ENCODE measurements at places on chromosomes 12 and 14. TPM values are rescaled to one million over a fixed set of nuclear protein-coding genes. Genes with fewer than 3 reads are reported as not detected.

GRCh38 chr12:81253360-81253759 is 175.5 kb downstream of the ACSS3 start:
- H3K27ac ChIP-seq: no peak overlapping the region
- no peaks in the 10 kb centered on the region for H3K36me3 ChIP-seq

- no peak overlapping the region for H3K4me3 ChIP-seq
- no peak overlapping the region for H3K27ac ChIP-seq
- no peaks in the 10 kb centered on the region for H3K27me3 ChIP-seq
- no peaks in the 10 kb centered on the region for H3K4me1 ChIP-seq
These were observed 124.9 kb upstream of the MED13L start for GRCh38 chr12:116402163-116402939.

CLEC6A gene
- total RNA-seq: not detected

OVCH1 gene
- not detected for total RNA-seq

SPTSSA gene
- total RNA-seq: 8.9 TPM

- H3K4me3 ChIP-seq: no peak overlapping the region
- no peak overlapping the region for H3K27ac ChIP-seq
- H3K36me3 ChIP-seq: no peaks in the 10 kb centered on the region
- DNase-seq: peak; percentile 78
These were observed 26.8 kb downstream of the TMEM63C start for GRCh38 chr14:77208291-77208978.

GARIN6 gene
- not detected for total RNA-seq

ARMH4 gene
- not detected for total RNA-seq

DNA sequence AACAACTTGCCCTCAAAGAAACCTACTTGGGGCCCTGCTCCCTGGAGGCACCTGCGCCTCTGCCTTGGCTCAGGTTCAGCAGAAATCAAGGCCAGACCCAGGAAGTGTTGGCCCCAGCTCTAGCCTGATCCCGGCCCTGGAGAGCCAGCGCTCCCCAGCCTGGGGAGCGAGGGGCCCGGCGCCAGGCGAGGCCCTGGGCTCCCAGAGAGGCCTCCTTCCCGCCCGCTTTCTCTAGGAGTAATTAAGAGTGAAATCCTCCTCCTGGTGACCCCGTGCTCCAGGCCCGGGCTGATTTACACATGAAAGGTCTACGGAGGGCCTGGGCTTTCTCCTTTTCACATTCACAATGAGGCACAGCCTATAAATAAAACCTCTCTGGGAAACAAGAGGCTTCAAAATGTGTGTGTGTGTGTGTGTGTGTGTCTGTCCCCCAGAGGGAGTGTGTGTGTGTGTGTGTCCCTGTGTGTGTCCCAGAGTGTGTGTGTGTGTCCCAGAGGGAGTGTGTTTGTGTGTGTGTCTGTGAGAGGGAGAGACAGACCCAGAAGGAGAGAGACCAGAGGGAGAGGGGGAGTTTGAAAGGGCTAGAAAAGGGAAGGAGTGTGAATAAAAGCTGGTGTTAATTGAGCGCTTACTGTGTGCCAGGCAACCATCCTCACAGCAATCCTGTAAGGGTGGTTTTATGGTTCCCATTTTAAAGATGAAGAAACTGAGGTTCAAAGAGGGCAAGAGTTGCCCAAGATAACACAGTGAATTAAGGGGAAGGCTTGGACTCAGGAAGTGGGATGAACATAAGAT is 23.8 kb upstream of the COX6A1 start:
- H3K4me1 ChIP-seq: no peaks in the 10 kb centered on the region
- no peak overlapping the region for H3K27ac ChIP-seq
- peaks cover 2% of the 10 kb centered on the region for H3K27me3 ChIP-seq
- H3K4me3 ChIP-seq: no peak overlapping the region

DNA sequence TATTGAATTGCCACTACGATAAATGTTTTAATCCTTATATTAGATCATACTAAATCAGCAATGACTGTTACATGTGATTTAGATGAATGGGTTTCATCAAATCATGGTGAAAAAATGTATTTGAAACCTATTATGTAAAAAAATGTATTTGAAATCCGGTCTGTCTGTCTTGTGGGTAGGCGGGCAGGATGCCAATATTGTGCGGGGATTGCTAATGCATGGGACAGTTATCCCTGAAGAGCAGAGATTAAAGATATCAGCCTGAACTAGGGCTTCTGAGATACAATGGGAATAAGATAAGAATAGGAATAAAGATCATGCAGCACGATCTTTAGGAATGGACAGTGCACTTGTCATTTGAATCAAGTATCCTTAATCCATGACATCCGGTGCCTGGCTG is 134.0 kb downstream of the PRKCH start:
- no peaks in the 10 kb centered on the region for H3K27me3 ChIP-seq
- no peak for DNase-seq
- peaks cover 76% of the 10 kb centered on the region for H3K36me3 ChIP-seq
- peaks cover 86% of the 10 kb centered on the region for H3K4me1 ChIP-seq
- H3K27ac ChIP-seq: peak overlapping the region; percentile 76

RTN1 gene
- total RNA-seq: not detected

GPR162 gene
- 0.26 TPM for total RNA-seq

Data from activated CD4-positive, alpha-beta T cell treated with anti-CD3 and anti-CD28 coated beads for 36 hours (primary cell).